Stimulated activated naive CD4-positive, alpha-beta T cell treated with Interleukin-2 at 50 U/mL for 16 hours (primary cell): ENCODE measurements at places on chromosomes 1 and 21.

DNA sequence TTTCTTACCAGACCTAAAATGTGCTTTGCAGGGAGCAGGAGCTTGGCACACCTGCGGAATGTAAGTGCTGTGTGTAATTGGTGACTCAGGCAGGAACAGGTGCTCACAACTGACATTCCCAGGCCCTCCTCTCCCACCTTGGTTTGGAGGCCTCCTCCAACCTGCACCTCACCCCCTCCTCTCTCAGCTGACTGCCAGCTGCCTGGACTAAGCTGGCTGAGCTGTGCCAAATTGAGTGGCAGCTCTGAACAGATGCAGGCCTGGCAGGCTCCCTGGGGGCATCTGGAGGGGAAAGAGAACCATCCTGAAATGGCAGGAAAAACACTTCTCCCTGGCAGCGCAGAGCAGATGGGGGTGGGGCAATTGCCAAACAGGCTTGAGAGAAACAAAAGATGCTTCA is 91.7 kb upstream of the PGBD5 start:
- no peak for DNase-seq

DNA sequence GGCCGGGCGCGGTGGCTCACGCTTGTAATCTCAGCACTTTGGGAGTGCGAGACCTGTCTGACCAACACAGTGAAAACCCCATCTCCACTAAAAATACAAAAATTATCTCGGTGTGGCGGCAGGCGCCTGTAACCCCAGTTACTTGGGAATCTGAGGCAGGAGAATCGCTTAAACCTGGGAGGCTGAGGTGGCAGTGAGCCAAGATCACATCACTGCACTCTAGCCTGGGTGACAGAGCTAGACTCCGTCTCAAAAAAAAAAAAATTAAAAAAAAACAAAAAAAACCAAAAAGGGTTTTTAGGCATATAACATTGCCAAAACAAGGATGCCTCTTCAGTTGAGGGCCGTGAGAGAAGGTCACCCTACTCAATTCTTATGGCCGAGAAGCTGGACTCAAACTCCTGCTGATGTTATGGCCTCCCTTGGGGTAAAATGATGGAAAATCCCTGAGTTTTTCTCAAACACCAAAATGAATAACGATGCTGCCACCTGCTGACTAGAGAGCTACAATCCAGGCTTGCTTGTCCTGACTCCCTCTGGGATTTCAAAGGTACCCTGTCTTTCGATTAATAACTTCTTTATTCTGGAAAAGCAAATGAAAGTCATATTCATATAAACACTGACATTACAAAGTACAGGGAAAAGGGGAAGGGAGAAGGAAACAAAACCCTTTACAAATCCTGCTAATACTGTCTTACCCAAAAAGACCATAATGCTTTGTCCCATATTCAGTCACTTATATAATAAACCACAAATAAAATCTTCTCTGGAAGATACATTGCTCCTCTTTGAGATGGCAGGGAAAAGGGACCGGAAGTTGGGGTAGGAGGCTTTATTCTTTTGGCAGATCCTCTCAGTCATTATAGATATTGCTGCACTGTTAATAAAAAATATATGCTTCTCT is 10.7 kb downstream of the RAB42 start:
- DNase-seq: no peak

GRCh38 chr1:226261818-226262217 is 38.4 kb downstream of the MIXL1 start:
- no peak for DNase-seq

- no peak for DNase-seq
Measured at GRCh38 chr21:46144464-46145070, 10.8 kb downstream of the FTCD start.

DNA sequence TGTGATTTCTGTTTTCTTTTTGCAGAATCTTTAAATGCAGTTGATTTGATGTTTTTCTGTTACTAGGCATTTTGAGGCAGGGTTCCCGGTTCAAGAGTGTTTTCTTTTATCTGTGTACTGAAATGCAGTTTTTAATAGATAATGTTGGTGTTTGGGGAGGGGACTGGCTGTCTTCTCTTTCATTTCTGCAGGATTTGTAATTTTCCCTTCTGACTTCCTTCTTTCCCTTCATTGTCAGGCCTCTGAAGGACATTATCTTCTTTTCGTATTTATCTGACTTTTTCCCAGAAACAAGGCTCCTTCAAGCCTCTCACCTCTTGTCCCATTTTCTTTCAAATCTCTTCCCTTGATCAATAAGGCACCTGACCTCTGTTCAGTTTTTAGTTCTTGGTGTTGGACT is 1.5 kb upstream of the GALNT2 start:
- no peak for DNase-seq

GRCh38 chr1:115973154-115973553 is 3.2 kb upstream of the SLC22A15 start:
- no peak for DNase-seq

DNA sequence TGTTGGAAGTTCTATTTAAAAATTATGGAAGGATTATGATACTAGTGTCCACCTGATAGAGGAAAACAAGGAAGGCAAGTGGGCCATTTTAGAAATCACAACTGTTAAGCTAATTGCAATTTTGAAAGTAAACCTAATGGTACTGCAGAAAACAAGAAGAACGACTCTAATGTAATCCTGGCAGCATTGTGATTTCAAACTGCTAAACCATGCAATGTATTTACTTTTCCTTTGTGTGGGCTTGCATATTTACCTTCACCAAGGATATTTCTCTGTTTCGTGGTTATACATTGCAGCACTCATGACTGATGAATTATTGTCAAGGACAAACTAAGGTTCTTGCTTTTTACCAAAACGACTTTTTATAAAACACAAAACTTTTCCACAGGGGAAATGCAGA is 88.1 kb downstream of the TM2D1 start:
- no peak for DNase-seq

GRCh38 chr1:231694075-231694431 is 67.5 kb downstream of the DISC1 start:
- no peak for DNase-seq

DNA sequence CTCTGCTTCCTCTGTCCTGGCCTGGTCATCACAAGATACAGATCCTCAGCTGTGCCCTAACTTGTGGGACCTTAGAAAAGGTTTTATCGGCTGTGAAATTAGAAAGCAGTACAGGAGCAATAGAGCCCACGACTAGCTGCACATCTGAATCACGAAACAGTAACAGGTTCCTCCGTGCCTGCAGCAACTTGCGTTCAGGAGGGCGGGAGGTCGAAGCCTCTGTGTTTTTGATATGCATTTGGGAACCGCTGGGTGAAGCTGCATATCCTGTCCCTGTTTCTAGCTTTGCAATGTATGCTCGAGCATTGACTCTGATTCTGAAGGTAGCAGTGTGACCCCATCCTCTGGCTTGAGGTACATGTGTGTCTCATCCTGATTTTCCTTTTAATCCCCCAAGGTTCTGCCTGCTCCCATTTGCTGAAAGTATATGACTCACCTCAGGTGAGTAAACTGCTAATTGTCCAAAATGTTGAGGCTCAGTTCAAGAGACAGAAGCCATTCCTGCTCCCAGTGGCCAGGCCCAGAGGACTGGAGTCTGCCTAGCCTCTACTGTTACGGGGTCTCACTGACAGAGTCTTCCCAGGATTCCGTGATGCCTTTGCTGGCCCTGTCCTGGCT is 44.3 kb downstream of the SCCPDH start:
- no peak for DNase-seq

GRCh38 chr1:205970486-205970885 is 27.2 kb upstream of the SLC26A9 start:
- DNase-seq: no peak

DNA sequence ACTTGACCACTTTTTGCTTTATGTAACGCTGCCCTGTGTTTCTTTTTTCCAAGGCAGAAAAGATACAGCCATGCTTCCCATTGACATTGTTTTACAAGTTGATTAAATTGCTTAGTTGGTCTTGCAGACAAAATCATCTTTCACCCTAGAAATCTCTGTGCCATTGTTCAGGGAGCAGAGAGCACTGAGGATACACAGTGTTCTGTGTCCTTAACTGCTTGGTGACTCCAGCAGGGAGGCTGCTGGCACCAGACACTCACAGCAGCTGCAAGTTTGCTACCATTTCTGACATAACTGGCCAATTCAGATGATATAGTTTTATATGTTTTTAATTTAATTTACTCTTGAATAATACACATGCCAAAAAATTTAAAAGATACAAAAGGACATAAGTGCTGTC is 118.7 kb downstream of the RGS2 start:
- no peak for DNase-seq

DNA sequence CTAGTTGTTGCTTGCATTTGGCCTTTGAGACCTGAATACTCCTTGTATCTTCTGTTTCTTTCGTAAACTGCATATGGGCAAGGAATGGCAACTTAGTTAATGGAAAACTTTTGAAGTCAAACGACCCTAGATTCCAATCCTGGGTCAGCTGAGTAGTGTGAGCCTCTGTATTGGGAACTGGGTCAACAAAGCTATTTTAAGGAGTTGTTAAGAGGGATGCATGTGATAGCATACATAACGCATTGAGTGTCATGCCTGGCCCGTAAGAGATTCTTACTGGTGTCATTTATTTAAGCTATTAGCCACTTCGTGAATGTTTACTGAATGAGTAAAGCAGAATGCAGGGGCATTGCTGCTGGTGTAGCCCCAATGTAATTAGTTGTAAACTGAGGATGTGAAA is 340.1 kb downstream of the PAPPA2 start:
- no peak for DNase-seq

GRCh38 chr1:64567426-64568170 is 97.7 kb downstream of the CACHD1 start:
- no peak for DNase-seq

GRCh38 chr1:229694053-229694693 is 68.1 kb downstream of the URB2 start:
- no peak for DNase-seq

GRCh38 chr1:28682840-28683239 is 14.3 kb downstream of the GMEB1 start:
- DNase-seq: no peak

- no peak for DNase-seq
Measured at GRCh38 chr21:43903451-43904091, 38.5 kb downstream of the AGPAT3 start.

GRCh38 chr1:204544321-204544720 is 28.1 kb downstream of the MDM4 start:
- no peak for DNase-seq

- no peak for DNase-seq
Measured at GRCh38 chr1:109931189-109931731, 20.6 kb downstream of the CSF1 start.

- DNase-seq: peak; percentile 1
Measured at GRCh38 chr1:243415663-243416408, 160.0 kb downstream of the SDCCAG8 start.

DNA sequence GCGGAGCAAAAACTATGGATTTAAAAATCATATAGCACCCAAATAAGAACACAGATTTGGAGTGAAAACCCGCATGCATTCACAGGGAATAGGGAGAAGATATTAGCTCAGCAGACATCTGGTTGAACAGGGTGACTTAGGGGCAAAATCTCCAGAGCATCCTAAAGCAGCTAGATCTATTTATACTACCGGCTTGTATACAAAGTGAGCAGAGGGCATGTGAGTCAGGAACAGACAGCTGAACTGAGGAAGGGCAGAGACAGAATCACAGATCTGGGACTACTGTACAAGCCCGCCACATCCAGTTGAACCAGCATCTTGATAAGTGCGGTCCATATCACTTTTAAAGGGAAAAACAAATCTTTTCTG is 35.2 kb upstream of the EXOSC10 start:
- DNase-seq: no peak

DNA sequence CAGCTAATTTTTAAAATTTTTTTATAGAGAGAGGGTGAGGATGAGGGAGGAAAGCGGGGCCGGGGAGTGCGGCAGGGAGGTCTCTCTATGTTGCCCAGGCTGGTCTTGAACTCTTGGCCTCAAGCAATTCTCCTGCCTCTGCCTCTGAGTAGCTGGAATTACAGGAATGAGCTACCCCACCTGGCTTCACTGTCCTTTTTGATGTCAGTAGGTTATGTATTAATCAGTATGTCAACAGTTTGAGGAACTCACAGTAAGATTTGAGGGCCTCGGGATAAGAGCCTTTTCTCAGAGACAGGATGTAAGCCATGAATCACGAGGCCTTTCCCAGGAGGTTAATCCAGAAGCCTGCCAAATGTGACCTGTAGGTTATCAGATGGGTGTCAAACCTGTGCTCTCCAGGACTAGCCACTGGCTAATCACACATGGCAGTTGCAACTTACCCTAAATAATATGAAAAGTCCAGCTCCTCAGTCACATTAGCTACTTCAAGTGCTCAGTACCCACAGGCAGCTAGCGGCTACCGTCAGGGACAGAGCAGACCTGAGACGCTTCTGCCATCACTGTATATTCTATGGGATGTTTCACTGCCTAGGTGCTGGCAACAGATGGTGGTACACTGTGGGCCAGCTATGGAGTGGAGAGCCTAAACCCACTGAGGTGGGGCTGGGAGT is 33.1 kb downstream of the TRIM67 start:
- no peak for DNase-seq

DNA sequence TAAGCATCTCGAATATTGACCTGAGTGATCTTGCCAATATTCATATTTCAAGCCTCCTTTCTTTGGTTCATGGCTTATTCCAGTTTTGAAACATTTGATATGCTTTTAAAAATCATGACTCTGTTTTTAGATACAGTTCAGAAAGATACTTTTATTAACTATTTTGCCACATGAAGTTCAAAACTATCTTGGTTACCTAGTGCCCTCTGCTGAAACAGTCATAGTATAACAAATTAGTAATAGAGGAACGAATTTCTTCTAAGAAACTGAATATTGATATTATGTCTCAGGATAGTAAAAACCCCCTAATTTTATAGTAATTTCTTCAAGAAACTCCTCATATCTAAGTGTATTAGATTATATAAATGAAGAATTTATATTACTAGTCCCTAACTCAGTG is 52.6 kb upstream of the RC3H1 start:
- DNase-seq: no peak

GRCh38 chr1:28470146-28470545 is 35.7 kb upstream of the RCC1 start:
- DNase-seq: no peak

DNA sequence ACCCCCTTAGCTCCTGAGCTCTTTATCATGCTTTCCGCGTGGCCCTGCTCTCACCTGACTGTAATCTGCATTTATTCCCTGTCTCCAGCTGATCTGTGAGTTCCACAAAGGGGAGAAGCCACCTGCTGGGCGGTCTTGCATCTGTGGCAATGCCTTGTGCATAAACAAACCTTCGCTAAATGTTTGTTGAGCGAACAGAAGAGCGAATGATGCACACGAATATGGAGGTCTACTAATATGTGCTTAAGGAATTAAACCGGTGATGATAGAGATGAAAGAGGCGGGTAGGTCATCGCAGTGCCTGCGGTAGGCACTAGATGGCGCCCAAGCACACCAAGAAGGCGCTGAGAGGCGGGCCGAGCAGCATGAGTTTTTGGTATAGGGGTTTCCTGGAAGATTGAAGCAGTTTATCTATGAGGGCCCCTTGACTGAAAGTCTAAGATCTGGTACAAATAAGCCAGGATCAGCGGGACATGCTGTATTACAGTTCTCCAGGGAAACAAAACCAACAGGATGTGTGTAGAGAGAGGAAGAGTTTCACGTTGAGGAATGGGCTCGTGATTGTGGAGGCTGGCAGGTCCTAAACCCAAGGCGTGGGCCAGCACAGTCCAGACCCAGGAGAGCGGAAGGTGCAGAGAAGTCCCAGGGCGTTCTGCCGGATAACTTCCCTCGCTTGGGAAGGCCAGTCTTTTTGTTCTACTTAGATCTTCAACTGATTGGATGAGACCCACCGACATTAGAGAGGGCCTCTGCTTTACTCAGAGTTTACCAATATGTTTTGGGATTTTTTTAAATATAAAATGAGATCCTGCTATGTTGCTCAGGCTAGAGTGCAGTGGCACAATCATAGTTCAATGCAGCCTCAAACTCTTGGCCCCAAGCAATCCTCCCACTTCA is 34.7 kb downstream of the TOMM20 start:
- peak; percentile 72 for DNase-seq

GRCh38 chr1:246608616-246609376 is 42.5 kb downstream of the CNST start:
- no peak for DNase-seq
